ENCODE measurements at places on chromosomes 6 and 20.

- DNase-seq, result no peak
Observed at GRCh38 chr6:88483424-88483823, 317.3 kb upstream of the CNR1 start.

GRCh38 chr6:55286824-55287223, 40.4 kb upstream of the GFRAL start:
- no peak for DNase-seq

- DNase-seq, result no peak
Observed at GRCh38 chr6:74651948-74652842, 553.7 kb downstream of the COL12A1 start.

DNA sequence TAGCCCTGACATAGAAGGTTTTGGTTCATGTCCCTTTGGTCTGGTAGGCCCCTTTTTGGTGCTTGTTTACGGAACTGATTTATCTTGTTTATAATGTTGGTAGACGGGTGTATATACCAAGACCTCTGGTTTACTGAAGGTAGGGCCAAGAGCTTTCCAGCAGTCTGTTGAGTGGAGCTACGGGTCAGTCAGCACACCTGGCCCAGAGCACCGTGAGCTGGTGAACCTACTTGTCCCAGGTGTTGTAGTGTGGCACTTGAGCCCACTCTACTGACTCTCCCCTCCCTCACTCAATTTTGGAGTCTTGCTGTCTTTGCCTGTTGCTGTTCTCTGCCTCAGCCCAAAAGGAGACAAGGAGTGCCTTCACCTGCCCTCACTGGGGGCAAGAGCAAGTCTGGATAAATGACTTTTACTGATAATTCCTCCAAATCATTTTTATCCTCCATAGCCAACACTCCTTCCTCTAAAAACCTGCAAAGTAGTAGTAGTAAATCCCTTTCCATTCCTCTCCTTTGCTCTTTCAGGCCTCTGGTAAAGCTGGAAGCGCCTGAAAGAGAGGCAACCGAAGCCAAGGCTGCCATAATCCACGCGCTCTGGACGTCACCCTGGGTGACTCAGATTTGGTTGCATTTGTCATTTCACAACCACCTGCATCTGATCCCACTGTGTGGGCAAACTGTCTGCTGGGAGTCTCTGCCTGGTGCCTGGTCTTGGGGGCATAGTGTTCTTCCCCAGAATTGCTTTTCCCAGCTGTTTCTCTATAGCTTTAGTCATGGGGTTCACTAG, 22.2 kb downstream of the RREB1 start:
- DNase-seq, result no peak

- peak; percentile 72 for DNase-seq
Observed at GRCh38 chr6:159693894-159694545, 979 bp upstream of the SOD2 start.

DNA sequence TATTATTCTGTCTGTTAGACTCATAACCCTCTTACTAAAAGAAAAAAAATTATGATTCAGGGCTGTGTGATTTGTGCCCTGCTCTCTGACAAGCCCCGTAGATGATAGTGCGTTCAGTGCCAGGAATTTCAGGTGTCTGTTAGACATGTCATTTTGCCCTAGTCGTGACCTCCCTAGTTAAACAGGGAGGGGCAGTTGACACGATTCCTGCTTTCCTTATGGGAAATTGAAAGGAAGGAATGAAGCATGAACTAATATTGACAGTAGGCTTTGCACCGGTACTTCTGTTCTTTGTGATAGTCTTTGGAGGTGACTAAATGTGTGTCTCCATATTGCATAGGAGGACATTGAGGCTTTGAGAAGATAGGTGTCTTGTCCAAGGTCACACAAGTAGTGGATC, 26.3 kb downstream of the RPRD1B start:
- no peak for DNase-seq

DNA sequence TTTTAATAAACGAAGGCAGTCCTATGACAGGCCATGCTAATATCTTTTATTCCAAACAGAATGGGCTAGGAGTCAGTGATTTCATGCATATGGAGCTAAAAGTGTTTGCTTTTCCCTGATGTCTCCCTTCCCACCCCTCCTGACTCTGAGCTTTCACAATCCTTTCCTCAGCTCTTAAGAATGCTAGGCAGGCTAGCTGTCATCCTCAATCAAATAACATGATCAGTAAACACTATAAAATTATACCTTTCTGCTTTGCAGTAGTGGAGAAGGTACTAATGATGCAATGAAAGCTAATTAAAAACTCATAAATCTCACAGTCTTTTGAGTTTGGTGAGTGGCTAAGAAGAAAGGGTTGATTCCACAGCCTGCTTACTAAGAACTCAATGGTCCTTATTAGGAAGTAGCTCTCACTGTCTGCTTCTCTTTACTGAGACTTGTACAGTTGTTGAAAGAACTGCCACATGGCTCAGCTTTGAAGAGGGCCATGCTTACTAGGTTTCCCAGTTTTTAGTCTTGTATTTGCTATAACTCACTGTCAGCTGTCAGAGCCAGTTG, 250.9 kb upstream of the JAG1 start:
- DNase-seq, result no peak

DNA sequence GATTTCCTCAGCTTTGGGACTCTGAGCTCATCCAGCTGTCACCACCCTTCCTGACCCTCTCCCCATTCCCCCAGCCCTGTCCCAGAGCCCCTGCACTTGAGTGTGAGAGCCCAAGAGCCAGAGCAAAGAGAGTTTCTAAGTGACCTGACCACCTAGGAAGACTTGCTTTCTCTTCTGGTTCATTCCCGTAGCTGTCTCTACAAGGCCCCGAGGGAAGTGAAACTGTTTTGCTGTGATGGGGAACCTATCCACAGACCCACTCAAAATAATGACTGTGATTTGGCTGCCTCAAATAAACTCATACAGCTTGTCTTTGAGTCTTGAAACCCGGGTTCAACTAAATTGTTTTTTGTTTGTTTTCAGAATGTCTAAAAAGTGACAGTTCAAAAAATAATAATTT, 74.6 kb upstream of the XRN2 start:
- DNase-seq, result no peak

- no peak for DNase-seq
Observed at GRCh38 chr6:136747507-136747906, 44.8 kb downstream of the MAP3K5 start.

DNA sequence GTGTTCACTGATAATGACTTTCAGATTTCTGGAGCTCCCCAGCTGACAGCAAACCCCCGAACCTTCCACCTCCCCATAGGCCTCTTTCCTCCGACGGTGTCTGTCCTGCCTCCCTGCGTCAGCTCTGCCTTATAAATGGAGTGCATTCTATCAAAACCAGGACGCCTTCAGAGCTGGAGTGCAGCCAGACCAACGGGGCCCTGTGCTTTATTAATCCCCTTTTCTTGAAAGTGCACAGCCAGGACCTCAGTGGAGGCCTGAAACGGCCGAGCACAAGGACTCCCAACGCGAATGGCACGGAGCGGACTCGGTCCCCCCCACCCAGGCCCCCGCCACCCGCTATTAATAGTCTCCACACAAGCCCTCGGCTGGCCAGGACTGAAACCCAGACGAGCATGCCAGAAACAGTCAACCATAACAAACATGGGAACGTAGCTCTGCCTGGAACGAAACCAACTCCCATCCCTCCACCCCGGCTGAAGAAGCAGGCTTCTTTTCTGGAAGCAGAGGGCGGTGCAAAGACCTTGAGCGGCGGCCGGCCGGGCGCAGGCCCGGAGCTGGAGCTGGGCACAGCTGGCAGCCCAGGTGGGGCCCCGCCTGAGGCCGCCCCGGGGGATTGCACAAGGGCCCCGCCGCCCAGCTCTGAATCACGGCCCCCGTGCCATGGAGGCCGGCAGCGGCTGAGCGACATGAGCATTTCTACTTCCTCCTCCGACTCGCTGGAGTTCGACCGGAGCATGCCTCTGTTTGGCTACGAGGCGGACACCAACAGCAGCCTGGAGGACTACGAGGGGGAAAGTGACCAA, 42.3 kb upstream of the NAA20 start:
- DNase-seq, result peak; percentile 78

GRCh38 chr6:131523988-131524673, 48.9 kb upstream of the ARG1 start:
- no peak for DNase-seq

- DNase-seq, result no peak
Observed at GRCh38 chr6:493840-494239, 102.3 kb downstream of the IRF4 start.

DNA sequence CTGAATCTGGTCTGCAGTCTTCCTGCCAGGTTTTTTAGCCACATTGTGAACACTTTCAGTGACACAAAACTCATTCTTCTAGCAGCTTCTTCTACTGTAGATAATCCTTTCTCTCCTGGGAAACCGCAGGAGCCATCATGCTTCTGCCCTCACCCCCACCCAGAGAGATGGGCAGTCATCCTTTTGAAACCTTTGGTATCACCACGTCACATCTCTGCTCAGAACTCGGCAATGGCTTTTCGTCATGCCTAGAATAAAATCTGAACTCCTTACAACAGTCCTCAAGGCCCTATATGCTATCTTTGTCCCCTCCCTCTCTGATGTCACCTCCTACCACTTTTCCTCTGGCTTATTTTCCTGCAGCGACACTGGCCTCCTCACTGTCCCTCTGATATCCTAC, 46.4 kb upstream of the ZNFX1 start:
- no peak for DNase-seq

GRCh38 chr6:156600678-156601077, 176.5 kb upstream of the ARID1B start:
- DNase-seq, result no peak

GRCh38 chr6:79821859-79822258, 125.5 kb downstream of the ELOVL4 start:
- no peak for DNase-seq

- DNase-seq, result peak; percentile 72
Observed at GRCh38 chr6:119347466-119348095, 2.0 kb downstream of the MAN1A1 start.

DNA sequence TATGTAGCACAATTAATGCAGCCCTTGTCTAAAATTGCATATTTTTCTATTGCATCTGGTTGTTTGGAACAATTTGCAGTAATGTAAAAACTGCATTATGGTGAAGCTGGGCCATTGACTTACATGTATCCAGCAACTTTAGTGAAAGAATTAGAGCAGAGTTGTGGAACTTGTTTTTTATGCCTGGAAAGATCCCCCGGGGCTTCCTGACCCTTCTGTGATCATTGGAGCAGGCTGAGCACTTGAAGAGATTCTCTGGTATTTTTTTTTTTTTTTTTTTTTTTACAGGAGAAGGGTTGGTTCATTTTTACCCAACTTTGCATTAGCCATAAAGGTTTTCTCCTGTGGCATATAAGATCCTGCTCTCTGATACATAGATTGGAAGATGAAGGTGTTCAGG, 45.0 kb downstream of the LIN28B start:
- DNase-seq, result no peak

- DNase-seq, result no peak
Observed at GRCh38 chr6:338815-339262, 46.6 kb downstream of the DUSP22 start.

DNA sequence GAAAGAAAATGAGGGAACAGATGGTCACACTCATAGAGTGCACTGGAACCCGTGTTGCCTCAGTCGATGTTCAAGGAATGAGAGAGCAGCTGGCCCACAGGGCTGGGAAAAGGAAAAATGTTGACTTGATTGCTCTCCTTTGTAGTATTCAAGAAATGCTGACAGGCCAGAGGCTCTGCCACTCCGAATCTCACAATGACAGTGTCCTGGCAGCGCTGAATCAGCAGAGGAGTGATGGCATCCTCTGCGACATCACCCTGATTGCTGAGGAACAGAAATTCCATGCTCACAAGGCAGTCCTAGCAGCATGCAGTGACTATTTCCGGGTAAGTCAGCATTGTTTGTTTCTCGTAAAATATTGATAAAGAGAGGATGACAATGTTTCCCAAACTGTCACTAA, 51.3 kb downstream of the KLHL32 start:
- no peak for DNase-seq

DNA sequence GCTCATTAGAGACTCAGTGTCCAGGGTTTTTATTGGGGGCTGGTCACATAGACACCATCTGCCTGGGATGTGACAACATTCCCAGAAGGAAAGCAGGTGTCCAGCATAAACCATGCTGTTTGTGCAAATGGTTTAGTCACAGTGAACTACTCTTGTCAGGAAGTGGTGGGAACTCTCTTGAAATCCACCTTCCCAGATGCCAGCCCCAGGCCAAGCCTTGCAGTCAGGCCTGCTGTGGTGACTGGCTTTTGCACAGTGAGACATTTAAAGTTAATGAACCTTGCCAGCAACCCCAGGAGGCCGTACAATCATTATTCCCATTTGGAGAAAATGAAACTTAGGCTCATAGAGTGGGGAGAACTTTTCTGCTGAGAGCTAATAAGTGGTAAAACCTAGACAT, 242.5 kb upstream of the KCNG1 start:
- DNase-seq, result no peak

DNA sequence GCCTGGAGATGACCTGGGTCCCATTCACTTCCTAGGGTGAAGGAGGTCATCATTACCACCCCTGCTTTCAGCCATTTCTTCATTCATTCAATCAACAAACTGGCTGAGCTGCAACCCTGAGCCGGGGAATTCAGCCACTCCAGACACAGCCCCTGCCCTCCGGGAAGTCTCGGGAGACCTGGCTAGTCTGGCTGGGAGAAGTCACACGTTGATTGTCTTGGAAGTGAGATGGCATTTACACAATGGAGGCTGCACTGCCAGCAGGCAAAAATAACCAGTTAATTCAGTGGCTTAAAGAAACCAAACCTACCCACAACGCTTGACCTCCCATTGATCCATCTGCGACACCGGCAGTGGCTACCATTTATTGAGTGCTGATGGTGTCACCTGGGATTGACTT, 2.0 kb upstream of the PMEPA1 start:
- peak; percentile 71 for DNase-seq

- DNase-seq, result no peak
Observed at GRCh38 chr6:161029195-161029809, 37.7 kb downstream of the MAP3K4 start.

DNA sequence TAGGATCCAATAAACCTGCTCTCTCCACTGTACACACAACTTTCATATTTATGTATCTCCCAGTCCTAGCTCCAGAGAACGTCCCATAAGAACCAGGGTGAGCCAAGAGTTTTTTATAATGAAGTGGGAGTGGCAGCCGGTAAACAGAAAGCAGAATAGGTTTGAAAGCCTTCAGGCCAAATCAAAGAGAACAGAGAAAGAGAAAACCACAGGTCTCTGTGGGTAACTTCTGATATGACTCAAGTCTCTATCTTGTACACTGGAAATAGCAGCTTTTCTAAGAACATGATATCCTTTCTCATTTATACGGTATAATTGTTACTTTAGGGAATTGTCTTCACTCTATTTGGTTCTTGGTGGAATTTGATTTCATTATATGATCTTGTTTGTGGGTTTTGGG, 273.6 kb downstream of the PACRG start:
- DNase-seq, result no peak

DNA sequence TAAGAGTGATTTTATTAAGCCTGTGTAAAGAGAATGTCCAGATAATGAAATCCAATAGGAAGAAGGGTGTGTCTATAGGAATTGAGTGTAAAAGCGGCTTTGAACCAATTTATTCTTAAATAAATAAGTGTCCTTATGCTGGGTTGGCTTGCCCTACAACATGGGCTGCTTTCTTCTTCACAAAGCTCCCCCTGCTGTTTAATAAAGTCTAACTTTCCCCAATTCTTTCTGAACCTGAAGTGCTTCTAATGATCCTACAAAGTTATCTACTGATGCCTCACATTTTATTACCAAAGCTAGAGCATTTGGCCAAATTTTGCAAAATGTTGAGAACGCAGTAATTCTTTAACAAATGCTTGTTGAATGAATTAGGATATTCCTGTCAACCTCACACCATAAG, 36.3 kb upstream of the SIRT5 start:
- no peak for DNase-seq

- DNase-seq, result no peak
Observed at GRCh38 chr20:33685328-33686099, 671 bp downstream of the E2F1 start.

Data from ascending aorta (tissue), 2 donors.